ENCODE measurements at places on chromosomes 1 and 21.

GRCh38 chr21:46179708-46180078 is 4.6 kb downstream of the SPATC1L start:
- no peak for DNase-seq

DNA sequence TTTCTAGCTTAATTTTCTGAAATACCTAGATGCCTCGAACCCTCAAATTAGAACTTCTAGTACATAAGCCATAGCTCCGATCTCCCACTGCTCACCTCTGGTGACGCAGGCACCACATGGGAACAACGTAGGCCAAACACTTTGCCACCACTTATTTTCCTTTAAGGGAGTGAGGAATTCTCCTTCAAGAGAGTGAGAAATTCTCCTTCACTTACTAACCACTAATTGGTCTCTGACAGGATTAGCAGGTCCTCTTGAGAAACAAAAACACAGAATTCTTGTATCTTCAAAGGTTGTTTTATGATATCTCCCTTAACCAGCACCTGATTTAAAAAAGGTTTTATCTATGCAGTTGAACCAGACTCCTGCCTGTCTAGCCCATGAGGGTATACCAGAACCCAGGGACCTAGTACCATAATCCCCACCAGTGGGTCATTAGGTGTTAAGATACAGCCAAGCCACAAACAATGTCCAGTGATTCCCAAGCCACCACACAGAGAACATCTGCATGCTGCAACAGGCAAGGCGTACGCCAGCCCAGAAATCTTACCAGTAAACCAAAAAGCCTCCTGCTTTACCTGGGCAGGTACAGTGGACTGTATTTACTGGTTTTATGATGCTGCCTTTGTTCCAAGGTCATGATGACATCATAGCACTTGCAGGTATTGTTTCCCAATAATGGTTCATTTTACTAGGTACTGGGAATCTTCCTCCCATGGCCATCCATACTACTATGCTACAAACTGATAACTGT is 20.3 kb upstream of the CXADR start:
- no peak for DNase-seq

DNA sequence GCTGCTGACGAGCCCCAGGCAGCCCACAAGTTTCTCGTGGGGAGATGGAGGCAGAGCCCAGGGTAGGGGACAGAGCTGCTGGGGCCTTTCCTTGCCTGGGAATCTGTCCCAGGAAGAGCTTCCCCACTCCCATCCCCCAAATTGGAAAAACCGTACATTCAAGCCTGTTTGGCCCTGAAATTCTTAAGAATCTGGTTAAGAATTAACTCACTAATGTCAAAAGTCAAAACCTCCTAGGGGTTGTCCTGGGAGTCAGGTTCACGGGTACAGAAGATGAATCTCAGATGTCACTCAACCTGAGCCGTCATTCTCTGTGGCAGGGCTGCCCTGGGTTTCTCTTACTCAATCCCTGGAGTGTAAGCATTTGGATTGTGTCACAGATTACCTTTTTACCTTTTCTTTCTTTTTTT is 8.4 kb downstream of the C1orf115 start:
- no peak for DNase-seq

DNA sequence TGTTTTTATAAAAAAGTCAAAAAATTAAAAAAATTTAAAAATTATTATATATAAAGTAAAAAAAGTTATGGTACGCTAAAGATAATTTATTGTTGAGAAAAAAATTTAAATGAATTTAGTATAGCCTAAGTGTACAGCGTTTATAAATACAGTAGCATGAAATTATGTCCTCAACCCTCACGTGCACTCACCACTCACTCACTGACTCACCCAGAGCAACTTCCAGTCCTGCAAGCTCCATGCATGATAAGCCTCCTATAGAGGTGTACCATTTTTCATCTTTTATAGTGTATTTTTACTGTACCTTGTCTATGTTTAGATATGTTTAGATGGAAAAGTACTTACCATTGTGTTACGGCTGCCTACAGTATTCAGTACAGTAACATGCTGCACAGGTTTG is 5.1 kb downstream of the DISC1 start:
- DNase-seq: no peak

- DNase-seq: no peak
Observed at GRCh38 chr1:21295002-21295401, 4.7 kb upstream of the ECE1 start.

DNA sequence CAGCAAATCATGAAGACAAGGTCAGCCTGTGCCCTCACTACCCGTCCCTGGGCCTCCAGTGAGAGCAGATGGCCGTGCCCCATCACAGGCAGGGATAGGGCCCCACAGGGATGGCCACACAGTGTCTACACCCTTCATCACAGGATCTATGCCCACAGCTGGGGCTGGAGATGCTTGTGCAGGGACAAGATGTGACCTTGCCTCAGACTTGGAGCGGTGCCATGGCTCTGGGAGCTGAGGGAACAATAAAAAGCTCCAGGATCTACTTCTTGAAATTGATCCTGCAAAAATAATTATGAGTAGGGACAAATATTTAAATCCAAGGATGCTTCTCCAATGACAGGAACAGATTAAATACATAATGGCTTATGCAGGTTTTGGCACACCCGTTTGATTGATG is 25.4 kb upstream of the TCEA3 start:
- no peak for DNase-seq

DNA sequence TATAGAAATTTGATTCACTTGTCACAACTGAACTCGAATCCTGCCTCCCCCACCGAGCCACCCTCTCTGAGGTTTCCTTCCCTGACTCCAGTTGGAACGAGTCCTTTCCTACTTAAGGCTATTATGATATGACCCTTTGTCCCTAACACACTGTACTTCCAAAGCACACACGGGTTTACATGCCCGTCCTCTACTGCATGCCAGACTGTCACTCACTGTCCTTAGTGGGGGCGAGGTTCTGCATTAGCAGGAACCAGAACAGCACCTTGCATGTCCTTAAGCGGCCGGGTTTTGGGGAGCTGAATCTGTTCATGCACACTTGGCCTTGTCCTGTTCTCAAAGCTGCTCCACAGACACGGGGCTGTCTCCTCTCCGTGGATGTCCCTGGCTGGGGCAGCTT is 164.6 kb upstream of the KCNJ6 start:
- no peak for DNase-seq

DNA sequence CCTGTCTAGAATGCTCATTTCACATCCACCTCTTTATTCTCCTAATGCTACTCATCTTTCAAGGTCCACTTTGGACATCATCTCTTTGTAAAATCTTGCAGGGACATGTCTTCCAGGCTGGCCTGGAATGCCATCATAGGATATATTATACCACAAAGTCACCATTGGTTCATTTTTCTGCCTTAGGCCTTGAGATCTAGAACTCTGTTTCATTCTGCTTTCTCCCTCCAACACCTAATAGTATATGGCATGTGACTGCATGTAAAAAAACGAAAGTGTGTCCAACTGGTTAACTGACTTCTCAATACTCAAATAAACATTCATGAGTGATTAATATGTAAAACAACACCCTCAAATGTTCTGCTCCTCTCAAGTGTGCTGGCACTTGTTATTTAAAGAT is 84.1 kb downstream of the RGS2 start:
- DNase-seq: no peak

- DNase-seq: no peak
Observed at GRCh38 chr1:231354330-231355020, 16.4 kb downstream of the SPRTN start.

DNA sequence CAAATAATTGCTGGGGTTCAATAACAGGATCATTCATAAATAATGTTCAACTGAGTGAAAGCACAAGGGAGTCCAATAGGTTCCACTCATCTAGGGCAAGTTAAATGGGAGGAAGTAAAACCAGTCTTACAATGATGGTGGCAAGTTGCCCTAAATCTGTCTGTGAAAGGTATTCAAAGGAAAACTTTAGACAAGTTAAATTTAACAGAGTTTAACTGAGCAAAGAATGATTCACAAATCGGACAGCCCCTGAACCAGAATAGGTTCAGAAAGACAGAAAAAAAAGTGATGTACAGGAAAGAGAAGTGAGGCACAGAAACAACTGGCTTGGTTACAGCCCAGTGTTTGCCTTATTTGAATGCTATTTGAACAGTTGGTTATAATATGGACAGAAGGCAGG is 183.5 kb upstream of the ADGRL4 start:
- DNase-seq: no peak

- DNase-seq: no peak
Observed at GRCh38 chr1:6570100-6570499, 9.7 kb upstream of the ZBTB48 start.

DNA sequence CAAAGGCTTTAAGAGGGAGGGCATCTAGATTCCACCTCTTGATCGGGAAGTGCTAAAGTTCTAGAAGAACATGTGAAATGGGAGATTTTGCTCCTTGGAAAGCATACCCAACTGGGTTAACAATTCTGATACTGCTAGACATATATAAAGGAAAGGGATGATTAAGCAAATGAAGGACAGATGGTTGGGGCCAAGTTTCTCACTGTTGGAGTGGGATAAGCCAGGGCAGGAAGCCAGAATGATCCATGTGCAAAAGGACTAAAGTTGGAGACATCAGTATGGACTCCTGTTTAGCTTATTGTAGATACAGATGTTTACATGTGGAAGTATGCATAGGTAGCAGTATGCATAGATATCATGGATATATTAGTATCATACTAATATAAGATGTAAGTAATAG is 16.8 kb downstream of the PLA2G5 start:
- no peak for DNase-seq

DNA sequence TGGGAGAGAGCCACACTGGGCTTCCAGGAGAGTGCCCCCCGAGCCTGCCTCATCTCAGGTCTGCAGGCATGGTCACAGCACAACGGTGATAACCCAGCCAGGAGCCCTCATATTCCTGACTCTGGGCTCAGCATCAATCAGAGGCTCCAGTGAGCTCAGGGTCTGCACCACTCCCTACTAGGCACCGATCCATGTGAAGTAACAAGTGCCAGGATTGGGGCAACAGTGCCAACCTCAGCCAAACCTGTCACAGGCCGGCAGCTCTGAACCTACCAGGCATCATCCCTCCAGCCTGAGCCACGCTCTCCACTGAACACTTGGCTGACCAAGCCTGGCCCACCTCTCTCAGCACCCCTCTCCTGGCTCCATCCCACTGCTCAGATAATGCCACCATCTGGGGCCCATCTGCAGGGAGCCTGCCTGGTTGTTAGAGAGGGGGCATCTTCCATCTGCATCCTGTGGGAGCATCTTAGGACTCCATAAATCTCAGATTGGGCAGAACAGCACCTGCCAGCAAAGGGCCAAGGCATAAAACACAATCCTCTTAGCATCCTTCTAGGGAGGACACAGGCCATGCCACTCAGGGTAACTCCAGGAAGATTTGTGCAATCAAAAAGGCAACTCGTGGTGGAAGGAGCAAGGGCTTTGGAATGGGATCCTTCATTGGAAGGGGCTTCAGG is 213.7 kb upstream of the CSF3R start:
- DNase-seq: no peak

GRCh38 chr1:239123260-239123659 is 263.1 kb upstream of the CHRM3 start:
- DNase-seq: no peak

DNA sequence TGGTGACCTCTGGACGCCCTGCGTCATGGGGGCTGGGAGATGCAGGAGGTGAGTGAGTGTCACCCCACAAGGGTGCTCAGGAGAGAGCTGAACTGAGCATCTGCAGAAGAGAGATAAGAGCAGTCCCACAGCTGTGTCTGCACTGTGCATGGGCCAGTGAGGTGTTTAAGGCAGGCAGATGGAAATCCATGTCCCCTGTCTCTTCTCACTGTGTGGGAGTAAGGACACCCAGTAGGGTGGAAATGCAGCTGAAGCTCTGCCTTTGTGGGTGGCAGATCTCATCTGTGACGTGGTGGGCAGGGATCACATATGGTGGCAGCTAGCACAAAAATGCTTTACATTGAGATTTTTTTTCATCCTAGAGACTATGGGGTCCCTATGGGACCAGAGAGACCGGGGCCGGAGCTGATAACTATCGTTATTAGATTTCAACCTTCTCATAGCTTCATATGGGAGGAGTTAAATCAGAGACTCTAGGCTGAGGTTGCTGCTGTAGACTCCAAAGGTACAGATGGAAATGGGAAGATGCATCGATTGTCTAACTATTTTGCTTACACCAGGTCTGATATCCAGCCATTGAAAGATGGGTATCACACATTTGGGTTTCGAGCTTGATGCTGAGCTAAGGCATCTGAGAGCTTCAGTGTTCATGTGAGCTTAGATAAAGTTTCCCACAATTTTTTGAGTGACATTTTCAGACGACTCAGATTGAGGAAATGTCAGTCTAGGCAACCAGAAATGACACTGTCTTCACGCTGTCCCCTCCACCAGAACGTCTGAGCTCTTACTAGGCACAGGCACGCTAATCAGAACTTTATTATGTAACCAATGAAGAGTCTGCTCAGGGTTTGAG is 65.3 kb upstream of the PSEN2 start:
- no peak for DNase-seq

DNA sequence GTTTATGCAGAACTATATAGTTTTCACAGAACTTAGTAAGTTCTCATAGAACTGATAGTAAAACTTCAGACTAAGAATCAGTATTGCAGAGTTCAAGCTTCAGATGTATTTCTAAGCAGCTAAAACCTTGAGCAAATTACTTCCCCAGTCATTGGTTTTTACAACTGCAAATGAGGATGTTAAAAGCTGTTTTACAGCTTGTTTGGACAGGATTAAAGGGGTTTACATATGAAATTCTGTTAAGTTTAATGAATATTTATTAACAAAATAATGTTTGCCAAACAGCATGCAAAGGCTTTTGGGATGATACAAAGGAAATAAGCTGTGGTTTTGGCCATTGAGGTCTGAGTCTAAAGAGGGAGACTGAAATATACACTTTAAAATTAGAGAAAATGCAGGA is 39.1 kb downstream of the CRB1 start:
- DNase-seq: no peak

GRCh38 chr1:162200096-162200847 is 130.8 kb downstream of the NOS1AP start:
- no peak for DNase-seq

DNA sequence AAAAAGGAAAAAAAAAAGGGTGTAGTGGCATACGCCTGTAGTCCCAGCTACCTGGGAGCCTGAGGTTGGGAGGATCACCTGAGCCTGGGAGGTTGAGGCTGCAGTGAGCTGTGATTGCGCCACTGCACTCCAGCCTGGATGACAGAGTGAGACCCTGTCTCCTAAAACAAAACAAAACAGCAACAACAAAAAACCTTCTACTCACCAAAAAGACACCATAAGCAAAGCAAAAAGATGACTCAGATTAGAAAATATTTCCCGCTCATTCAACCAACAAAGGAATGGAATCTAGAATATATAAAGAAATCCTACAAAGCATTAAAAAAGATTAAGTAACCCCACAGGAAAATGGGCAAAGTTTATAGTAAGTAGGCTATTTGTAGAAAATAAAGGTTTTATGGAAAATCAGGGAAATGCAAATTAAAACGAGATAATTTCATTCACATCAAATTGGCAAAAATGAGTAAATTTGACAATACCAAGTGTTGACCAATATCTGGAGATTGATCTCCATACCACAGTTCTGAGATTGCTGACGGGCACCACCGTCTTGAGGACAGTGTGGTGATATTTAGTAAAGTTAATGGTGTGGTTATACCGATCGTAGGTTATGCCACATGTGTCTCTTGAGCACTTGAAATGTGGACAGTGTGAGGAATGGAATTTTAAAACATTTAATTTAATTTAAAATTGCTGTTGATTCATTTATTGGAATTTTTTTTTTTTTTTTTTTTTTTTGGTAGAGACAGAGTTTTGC is 54.0 kb downstream of the PIK3CD start:
- DNase-seq: no peak
